HAP-1 (cell line): ENCODE measurements at places on chromosomes 4 and X.

DNA sequence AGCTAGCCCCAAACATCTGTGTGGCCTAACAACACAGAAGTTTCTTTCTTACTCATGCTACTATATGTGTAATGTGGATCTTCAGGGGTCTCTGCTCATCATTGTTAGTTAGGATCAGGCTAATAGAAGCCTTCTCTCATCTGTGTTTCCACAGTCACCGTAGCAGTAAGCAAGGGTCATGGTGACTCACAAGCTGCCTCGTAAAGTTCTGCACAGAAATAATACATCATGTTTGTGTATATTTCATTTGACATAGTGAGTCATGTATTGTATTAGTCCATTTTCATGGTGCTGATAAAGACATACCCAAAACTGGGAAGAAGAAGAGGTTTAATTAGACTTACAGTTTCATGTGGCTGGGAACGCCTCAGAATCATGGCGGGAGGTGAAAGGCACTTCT lies 38.7 kb downstream of the SLC4A4 start:
- no peak for DNase-seq

DNA sequence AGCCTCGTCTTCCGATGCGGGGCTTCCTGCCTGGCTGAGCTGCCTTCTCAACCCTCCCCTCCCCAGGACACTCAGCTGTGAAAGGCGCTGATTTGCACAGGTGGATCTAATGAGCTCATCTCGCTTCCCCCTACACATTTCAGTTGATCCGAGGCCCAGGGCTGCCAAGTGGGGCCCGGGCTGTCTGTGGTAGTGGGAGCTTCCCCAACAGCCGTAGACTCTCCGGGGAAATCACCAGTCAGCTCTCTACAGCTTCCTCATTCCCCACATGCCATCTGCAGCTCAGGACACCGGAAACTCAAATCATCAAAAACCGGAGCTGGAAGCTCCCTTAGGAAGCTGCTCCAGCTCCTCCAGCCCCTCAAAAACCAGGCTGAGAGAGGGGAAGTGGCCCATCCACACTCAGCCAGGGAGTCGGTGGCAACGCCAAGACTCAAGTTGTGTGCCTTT lies 56.2 kb downstream of the SMIM20 start:
- no peak for DNase-seq

DNA sequence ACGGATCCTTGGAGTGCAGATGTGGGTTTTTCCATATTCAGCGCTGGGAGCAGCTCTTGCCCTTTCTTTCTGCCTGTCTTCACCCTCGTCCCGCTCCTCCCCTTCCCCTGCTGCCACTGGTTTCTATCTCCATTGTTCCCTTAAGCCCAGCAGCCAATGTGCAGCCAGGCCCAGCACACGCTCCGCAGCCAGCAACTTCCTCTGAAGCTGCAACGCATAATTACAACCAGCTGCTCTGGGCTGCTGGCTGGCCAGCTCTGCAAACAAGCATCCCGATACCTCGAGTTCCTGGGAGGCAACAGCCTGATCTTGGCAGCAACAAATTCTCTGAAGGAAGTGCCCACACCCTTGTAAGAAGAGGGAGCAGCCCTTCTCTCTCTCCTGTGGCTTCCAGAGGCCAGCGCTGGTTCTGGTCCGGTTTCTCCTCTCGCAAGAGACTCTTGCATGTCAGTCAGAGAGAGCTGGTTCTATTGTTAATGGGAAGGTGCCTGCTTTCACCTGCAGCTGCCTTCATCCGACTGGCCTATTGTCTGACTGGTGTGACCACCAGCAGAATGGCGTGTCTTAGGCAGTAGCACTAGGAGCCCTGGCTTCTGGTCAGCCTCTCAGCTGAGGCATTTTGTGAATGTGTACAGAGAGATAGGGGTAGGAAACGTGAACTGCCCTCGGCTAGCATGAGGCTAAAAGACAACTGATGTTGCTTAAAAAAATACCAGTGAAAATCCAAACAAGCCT lies 83.8 kb upstream of the MAML3 start:
- DNase-seq = peak; percentile 92

DNA sequence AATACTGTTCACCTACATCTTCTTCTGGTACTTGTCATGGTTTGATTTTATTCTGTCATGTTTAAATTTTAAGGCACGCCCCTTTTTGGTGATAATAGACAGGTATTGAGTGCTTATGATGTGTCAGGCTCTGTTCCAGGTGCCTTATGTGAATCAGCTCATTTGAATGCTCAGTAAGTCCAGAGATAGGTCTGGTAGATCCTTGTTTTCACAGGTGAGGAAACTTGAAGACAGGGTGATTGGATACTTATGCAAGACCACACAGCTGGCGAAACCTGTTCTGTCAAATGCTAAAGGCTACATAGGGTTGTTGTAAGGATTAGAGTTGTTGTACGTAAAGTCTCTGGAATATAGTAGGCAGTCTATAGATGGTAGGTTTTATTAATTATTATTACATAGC lies 9.6 kb upstream of the SLC25A14 start:
- no peak for DNase-seq

- DNase-seq = no peak
Observed at GRCh38 chrX:151712253-151712652, 3.6 kb upstream of the FATE1 start.

- DNase-seq = no peak
Observed at GRCh38 chr4:144411119-144411518, 234.8 kb upstream of the HHIP start.

DNA sequence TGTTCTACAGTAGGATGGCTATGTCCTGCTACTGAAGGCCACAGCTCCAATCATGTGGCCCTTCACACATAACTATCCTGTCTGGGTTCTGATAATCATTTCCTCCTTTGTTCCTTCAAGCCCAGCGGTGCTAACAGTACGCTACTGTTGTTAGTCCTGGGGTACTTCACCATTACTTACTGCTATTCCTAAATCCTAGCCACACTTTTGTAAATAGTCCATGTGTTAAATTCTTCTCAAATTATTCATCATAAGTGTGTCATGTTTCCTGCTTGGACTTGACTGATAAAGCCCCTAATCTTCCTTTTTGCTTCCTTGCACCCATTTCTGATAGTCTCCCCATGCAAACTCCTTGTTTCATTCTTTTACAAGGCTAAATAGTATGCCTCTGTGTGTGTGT lies 332.6 kb downstream of the FGF13 start:
- DNase-seq = no peak

DNA sequence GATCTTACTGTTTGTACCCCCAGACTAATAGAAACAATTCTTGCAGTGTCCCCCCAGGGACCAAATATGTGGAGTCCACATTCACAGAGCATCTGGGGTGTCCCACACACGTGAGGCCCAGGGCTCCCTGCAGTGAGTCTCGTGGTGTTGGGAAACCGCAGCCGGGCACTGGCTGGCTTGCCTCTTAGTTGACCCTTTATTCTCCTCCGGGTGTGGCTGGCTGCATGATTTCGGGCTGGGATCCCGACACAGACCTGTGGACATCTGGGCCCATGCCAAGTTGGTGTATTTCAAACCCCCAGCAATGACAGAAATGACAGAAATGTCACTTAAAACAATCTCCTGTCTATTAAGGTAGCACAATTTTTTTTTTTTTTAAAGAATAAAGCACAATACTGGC lies 15.6 kb upstream of the CLDN24 start:
- DNase-seq = no peak

DNA sequence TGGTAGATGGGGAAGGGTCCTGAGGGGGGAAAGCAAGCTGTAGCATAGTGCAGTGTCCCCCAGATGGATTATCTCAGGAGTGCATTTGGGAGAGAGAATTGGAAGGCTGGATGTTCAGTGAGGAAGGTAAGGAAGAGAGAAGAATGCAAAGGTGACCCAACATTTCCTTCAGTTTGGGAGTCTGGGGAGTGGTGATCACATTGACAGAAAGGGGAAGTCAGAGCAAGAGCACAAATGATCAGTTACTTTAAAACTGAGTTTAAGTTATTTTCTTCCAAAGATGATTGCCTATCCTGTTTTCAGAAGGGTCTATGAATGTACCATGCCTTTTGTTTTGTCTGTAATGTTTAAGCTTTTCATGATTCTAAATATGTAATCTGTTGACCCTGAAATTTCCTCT lies 47.6 kb downstream of the ARHGAP10 start:
- no peak for DNase-seq

DNA sequence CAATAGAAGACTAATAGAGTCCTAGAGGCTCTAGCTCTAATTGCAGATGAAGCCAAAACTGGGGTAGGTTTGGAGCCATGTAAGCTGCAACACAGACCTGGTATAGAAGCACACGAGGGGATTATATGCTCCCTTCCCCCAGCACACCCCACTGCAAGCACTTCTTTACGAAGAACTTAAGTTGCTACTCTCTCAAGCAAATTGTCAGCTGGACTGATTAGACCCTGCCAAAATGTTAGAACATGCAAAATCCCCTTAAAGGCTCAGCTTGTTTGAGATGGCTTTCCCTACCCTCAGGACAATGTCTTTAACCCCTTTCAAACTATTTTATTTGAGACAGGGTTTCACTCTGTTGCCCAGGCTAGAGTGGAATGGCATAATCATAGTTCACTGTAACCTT lies 4.7 kb upstream of the KIAA1210 start:
- DNase-seq = no peak

DNA sequence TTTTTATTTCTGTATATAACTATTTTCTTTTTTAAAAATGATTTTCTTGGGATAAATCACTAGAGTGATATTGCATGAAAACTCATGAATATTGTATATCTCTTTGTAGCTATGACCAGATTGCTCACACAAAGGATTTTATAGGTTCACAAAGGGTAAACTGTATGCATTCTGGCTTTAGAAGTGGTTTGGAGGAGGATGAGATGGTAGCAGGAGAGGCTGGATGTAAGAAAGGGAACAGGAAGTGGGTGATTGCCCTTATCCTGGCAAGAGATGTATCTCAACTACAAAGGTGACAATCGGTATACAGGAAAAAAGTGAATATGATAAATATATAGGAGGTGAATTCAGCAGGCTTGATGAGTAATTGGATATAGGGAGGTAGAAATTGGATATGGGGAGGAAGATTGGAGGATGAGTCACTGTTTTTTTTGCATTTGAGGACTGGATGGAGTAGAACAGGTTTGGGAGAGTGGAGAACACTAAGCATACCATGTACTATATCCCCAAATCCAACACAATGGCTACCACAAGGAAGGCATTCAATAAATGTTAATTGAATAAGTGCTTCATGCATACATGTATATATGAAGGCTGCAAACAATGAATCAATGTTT lies 9.9 kb downstream of the FGG start:
- DNase-seq = no peak

DNA sequence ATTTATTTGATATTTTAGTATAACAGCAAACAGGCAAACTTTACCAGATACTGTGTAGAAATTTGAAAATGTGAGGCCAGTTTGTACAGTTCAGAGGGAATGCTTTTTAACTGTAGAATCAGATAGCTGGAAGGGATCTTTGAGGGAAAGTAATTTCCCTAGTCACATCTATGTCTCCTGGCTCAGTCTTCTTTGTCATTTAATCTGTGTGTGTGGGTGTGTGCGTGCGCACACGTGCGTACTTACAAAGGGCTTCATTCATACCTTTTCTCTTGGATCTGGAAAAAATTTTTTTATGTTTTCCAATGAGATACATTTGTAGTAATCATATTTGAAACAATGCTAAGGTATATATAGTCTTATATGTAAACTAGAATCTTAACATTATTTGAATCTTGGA lies 44.6 kb downstream of the IL13RA1 start:
- DNase-seq = peak; percentile 51

DNA sequence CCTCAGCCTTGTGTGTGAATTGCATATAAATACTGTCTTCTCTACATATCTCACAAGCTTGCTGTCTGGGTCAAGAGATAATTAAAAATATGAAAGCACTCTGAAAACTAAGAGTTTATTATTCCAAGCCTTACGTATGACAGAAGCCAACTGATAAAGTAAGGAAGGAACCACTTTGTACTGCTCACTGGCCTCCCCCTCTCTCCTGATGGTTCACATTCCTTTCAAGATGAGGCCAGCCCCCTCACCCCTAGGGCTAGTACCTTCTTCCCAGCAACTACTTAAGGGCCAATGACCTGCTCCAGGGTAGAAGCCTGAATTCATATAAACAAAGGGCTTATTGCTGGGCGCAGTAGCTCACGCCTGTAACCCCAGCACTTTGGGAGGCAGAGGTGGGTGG lies 5.4 kb upstream of the SOWAHD start:
- DNase-seq = no peak

- no peak for DNase-seq
Observed at GRCh38 chr4:103895876-103896465, 176.2 kb upstream of the TACR3 start.

DNA sequence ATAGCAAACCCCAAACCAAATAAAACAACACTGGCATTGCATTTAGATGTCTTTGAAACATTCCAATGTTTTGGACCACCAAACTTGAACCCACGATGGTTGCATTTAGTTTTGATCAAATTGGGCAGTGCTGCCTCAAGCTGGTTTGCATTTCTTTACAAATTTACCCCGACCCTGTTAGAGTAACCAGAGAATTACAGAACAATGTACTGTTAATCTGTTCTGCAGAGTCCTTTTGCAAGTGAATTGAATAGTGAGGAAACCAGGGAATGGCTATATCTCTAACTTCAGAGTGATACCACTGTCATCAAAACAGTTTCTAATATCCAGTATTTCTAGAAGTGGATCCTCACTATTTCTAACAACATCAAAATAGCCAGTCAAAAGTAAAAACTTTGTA lies 49.5 kb upstream of the GYPA start:
- no peak for DNase-seq

GRCh38 chr4:34158878-34159277 lies 2085.4 kb downstream of the ARAP2 start:
- DNase-seq = no peak

- DNase-seq = no peak
Observed at GRCh38 chrX:31024866-31025265, 47.0 kb downstream of the FTHL17 start.

- no peak for DNase-seq
Observed at GRCh38 chr4:151991001-151991883, 230.4 kb upstream of the GATB start.

- DNase-seq = no peak
Observed at GRCh38 chr4:23039818-23040217, 347.1 kb downstream of the GBA3 start.

- no peak for DNase-seq
Observed at GRCh38 chr4:39415678-39416283, 9.1 kb downstream of the KLB start.

GRCh38 chrX:153801669-153802068 lies 7.2 kb downstream of the SSR4 start:
- no peak for DNase-seq

DNA sequence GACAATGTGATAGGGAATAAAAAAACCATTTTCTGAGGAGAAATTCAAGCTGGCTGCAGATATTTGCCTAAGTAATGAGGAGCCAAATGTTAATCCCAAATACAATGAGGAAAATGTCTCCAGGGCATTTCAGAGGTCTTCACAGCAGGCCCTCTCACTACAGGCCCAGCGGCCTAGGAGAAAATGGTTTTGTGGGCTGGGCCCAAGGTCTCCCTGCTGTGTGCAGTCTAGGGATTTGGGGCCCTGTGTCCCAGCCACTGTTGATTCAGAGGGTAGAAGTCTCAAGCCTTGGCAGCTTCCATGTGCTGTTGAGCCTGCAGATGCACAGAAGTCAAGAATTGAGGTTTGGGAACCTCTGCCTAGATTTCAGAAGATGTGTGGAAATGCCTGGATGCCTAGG lies 778.7 kb downstream of the CENPC start:
- DNase-seq = peak; percentile 44
